ENCODE measurements at places on chromosomes 6 and 20.

DNA sequence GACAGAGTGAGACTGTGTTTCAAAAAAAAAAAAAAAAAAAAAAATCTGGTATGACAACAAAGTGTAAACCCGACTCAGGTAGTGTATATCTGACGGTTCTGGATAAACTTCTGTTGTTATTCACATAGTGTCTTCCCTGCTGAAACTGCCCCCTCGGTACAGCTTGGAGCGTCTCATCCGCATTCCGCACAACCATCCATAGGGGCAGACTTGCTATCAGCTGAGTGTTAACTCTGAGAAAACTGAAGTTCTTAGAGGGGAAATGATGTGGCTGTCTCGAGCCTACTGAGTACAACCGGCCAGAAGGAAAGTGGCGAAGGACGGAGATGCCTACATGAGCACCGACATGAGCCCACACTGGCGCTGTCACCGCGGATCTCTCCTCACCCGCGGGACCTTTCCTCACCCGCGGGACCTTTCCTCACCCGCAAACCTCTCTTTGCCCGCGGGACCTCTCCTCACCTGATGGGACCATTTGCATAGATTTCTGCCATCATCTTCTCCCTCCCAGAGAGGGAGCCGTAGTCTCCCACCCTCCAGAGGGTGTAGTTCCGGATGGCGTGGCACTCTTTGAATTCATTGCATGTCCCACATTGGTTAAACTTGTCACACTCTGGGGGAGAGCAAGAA, 9.8 kb downstream of the CTSZ start:
- DNase-seq, result no peak

DNA sequence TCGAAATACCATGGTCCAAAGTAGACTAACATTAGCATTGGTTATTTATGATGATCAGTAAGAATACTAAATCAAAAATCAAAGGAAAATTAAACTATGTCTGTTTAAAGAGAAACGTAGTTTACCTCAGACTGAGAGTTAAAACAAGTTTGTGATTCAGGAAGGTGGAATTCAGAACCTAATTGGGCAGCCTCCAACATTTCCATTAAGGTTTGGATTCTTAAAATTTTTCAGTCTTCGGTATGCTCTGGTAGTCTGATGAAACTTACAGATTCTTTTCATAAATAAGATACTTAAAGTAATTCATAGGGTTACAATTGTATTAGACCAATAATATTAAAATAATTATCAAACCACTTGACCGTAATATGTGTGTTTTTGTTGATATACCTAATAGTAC, 18.6 kb downstream of the HFE start:
- DNase-seq, result no peak

DNA sequence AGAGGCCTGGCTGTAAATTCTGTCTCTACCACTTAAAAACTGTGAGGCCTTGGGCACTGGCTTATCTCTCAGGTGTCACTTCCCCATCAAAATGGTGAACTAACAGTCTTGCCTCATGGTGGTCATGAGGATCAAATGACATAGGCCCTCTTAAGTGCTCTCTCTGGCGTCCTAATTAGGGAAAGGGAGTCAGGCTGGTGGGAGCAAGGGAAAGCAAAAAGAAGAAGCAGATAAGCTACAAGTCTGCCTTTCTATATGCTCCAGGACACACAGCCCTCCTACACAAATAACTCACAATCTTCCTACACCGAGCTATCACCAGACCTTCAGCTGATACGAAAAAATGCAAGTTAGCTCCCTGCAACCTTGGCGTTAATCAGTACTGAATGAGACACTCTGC, 19.5 kb upstream of the SLC22A16 start:
- DNase-seq, result no peak

DNA sequence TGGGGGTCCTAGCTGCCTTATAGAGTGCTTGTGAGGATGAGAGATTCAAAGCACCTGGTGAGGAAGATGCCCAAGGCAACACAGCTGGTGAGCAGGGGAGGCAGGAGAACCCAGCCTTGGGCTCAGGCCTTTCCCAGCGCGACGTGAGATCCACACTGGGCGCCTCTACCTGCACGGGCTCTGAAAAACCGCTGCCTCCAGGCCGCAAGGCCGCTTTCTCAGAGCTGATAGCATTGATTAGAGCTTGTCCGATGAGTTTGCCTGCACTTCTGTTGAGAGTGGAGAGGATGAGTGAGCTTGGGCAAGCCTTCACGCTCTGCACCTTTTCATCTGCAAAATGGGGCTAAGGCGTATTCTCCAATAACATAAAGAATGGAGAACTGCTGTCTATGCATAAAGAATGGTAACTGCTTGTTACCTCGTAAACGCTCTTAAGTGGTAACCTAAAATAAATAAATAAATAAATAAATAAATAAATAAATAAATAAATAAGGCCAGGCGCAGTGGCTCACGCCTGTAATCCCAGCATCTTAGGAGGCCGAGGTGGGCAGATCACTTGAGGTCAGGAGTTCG, 916 bp downstream of the PABPC1L start:
- DNase-seq, result no peak

- DNase-seq, result no peak
Observed at GRCh38 chr6:132651062-132651461, 7.9 kb downstream of the TAAR1 start.

DNA sequence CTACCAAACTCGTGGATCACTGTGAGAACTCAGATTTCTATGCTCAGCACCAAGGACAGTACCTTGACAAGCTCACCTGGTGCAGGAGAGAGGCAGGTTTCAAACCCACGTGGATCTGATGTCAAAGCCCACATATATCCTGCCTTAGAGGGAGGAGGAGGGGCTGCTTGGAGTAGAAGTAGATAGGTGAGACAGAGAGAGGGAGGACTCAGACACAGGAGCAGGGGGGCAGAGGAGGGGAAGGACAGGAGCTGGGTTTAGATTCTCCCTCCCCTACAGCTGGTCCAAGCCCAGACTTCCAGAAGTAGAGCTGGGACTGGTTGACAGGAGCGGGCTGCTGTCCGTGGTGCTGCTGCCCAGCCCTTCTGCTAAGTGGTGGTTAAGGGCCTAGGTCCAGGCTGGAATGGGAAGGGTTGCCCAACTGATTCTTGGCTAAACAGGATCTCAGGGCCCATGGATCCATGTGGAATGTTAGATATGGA, 77.5 kb downstream of the CDH22 start:
- no peak for DNase-seq

Measured in stimulated activated CD8-positive, alpha-beta memory T cell treated with anti-CD3 and anti-CD28 coated beads, Interleukin-2, amount 100 ng/mL, for 1 hour (primary cell).